ENCODE measurements at places on chromosomes 11 and 22.

DNA sequence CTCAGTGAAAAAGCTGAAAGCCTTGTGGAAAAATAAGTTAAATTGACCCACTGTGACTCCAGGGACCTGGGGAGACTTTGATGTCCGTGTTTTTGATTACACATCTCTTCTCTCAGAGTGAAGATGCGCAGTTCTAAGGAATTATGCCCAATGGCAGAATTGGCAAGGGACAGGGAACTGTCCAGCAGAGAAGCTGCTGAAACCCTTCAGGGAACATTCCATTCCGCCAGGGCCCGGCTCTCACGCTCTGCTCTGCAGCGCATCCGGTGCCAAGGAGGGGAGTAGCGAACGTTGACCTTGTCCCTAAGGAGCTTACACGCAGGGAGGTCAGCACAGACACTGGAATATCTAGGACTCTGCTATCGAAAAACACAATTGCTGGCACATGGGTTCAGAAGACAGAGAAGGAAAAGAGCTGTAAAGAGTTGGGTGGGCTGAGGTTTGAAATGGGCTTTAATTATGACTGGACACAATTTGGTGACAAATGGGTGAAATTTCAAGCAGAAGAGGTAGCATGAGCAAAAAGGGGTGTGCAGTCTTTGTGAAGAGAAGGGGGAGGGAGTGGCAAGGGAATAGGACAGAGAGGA is 64.5 kb upstream of the B3GAT1 start:
- DNase-seq: no peak

- DNase-seq: no peak
Observed at GRCh38 chr11:114010931-114011330, 36.0 kb downstream of the HTR3A start.

DNA sequence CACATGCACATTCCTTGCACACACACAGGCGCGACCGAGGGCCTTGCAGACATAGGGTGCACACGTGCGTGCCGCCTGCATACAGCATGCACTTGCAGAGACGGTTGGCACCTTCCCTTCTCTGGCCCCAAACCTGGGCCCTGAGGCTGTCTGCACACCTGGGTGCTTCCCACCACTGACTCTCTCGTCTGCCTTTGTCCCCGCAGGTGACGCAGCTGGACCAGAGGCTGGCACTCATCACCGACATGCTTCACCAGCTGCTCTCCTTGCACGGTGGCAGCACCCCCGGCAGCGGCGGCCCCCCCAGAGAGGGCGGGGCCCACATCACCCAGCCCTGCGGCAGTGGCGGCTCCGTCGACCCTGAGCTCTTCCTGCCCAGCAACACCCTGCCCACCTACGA is 38.0 kb downstream of the CDKN1C start:
- no peak for DNase-seq

- DNase-seq: peak; percentile 91
Observed at GRCh38 chr22:21942407-21943343, 10.0 kb downstream of the PPM1F start.

- peak; percentile 81 for DNase-seq
Observed at GRCh38 chr11:16809886-16810668, 71.6 kb downstream of the C11orf58 start.

GRCh38 chr11:46216019-46216764 is 61.3 kb upstream of the CREB3L1 start:
- no peak for DNase-seq

DNA sequence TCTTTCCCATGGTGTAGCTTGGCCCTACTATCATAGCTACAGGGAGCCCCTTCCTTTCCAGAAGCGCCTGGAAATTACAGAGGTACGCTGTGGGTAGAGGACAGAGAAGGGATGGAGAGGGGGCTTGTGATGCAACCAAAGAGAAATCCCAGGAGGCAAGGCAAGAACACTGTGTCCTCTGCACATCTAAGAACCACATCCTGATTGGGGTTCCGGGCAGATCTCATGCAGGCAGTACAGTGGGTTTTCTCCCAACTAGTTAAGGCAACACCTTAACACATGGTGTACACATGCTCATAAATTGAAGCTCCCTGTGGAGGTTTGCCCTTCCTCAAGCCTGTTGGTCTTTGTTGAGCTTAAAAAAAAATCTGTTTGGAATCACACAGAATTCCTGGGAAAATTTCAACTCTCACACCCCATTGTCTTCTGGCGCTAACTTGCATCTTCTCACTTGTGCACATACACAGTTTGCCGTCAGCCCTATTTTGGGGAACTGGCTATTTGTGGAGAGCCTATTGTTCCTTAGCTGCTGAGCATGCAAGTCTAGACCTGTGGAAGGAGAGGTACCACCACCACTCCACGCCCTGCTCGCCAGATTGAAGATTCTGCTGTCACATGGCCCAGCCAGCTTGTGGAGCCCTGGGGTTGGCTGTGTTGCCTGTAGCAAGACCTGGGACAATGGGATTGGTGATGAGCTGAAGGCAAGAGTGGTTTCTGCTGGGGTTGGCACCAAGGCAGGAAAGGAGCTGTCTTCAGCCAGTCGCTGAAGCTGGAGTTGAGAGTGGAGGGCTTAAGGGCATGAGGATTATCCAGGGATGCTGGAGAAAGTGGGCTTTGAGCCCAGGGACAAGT is 52.4 kb downstream of the ALX4 start:
- peak; percentile 23 for DNase-seq

DNA sequence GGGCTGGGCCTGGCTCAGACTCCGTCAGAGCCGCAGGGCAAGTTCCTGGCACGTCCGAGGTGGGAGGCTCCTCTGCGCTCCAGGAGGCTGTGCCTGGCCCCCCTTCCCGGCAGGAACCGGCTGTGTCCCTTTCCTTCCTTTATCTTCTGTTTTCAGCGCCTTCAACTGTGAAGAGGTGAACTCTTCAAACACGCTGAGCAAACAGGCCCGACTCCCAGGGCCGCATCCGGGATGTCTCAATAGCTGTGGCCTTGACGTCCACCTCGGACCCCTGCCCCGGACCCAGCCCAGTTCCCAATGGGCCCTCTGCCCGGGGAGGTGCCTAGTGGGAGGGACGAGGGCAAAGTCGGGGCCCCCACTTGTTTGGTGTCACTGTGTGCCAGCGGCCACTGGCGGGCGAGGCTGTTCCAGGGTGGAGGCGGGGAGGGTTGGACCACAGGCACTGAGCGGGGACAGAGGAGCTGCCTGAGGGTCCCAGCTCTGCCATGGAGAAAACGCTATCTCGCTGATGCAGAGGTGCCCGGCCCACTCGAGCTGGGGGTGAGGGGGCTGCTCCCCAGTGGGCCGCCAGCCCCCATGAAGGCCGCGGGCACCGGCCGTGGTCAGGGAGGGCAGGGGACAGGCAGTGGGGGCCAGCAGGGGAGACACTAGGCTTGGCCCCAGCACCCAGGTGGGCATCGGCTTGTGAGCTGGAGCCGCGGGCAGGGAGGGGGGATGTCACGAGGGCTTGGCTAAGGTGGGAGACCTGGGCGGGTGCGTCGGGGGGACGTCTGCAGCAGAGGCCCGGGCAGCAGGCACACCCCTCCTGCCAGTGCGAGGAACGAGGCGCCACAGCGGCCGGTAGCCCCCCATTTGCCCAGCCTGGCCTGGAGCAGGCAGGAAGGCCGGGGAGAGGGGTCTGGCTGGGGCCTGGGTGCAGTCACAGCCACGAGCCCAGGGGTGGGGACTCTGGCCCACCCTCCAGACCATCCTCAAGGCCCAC is 2.7 kb upstream of the MUC5B start:
- DNase-seq: no peak

DNA sequence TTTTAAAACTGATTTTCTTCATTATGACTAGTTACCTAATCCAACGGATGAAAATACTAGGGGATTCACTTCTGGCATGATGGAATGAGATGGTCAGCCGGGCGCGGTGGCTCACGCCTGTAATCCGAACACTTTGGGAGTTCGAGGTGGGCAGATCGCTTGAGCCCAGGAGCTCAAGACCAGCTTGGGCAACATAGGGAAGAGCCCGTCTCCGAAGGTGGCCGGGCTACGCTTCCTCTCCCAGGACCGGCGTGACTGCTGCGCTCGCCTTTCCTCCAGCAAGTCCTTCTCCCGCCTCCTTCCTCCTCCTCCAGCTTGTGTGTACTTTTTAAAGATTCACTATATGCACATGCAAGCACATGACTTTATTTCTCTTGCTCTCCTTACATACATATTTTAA is 505.4 kb upstream of the CCDC90B start:
- no peak for DNase-seq

GRCh38 chr11:128179039-128179438 is 408.3 kb downstream of the ETS1 start:
- peak; percentile 48 for DNase-seq

DNA sequence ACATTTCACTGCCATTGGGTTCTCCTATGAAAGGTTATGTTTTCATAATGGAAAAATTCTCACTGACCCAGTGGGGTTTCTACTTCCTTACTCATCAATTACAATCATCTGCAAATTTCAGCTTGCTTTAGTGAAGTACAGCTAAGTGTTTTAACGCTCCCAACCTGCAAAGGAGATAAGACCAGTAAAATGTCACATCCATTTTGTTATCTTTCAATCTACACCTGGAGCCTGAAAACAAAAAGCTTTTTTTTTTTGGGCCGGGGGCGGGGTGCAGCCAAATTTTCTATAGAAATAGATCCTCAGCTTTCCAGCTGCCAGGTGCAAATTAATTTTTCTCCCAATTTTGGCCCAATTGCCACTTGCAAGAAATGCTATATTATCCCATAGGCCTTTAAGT is 40.6 kb downstream of the CADM1 start:
- DNase-seq: no peak

- DNase-seq: no peak
Observed at GRCh38 chr11:108037211-108037610, 28.5 kb downstream of the CUL5 start.

- DNase-seq: no peak
Observed at GRCh38 chr22:26170795-26171580, 1.7 kb downstream of the SEZ6L start.

DNA sequence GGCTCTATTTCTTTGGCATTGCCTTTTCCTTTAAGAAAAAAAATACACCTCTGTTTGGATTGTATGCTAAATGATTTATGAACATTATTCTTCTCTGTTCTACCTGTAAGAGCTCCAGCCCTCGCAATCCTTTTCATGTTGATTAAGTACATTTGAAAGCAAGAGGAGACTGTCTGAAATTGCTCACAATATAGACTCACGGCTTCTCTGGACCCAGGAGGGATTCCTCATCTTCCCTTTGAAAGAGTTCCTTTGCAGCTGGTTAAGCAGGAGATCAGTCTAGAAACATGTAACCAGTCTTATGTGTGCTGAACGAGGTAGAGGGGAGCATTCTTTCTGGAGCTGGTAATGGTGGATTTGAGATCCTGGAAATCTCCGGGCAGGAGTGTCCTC is 47.4 kb downstream of the PKNOX2 start:
- no peak for DNase-seq

DNA sequence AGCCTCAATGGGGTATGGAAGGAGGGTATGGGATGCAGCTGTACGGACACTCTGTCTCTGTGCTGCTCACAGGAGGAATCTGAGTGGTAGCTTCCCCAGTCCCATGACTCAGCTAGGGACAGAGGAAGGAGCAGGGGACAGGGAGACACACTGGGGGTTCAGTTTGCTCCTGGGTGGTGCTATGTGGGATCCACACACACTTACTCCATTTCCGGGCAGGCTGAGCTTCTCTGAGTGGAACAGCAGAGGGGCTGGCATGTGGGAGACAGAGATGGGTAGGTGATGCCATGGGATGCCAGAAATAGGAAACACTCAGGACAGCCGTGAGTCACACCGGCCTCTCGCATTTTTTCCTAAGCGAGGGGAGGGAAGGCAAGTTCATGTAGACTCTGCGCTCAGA is 59.2 kb upstream of the KIRREL3 start:
- no peak for DNase-seq

- DNase-seq: no peak
Observed at GRCh38 chr11:126418887-126419286, 63.4 kb downstream of the ST3GAL4 start.

- DNase-seq: no peak
Observed at GRCh38 chr22:49488943-49489342, 338.7 kb downstream of the BRD1 start.

DNA sequence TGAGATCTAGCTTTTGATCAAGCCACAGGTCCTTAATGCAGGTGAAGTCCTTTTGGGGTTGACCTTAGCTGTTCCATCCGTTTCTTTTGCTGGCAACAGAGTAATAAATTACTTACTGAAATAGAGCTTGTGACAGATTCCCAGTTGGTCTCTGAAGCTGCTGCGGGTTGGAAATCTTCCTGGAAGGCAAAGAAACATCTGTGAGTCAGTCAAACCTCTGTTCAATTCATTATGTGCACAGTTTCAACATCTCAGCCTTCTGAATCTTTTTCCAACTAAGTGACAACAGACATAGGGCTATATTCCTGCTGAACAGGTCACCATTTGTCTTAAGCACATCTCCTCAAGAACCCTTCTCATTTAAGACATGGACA is 88.9 kb upstream of the DDI1 start:
- DNase-seq: peak; percentile 49

- no peak for DNase-seq
Observed at GRCh38 chr11:11521306-11522002, 100.4 kb downstream of the GALNT18 start.

GRCh38 chr11:22582151-22582410 is 43.5 kb downstream of the FANCF start:
- no peak for DNase-seq

GRCh38 chr11:77530879-77531278 is 57.0 kb upstream of the PAK1 start:
- no peak for DNase-seq

GRCh38 chr11:67997475-67997921 is 6.4 kb downstream of the UNC93B1 start:
- no peak for DNase-seq

GRCh38 chr11:27412192-27412691 is 49.2 kb upstream of the CCDC34 start:
- no peak for DNase-seq

DNA sequence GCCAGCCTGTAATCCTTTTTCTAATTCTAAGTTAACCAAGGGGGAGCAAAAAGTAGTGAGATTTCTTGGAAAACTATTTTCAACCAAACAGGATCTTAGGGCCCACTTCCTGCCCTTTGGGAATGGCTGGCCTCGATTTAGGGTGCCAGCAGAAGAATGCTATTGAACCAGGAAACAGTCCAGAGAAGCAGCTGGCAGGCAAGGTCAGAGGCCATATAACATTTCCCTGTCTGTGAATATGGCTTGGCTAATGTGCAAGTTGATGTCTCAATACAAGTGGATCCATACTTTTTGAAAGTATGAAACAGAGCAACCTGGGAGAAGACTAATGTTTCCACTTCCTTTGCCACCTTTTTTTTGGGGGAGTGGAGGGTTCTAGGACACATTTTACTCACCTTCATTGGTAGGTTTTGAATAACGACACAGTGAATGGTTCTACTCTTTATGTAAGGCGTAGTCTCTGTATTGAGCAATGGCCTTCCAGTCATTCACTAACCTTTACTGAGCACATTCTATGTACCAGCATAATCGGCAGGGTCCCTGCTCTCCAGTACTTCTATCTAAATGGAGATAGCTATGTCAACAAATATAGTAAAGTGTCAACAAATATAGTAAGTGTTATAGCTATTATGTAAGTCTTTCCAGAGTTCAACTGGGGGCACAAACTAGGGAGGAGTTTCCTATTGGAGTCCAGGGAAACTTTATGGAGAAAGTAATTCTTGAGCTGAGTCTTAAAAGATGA is 34.2 kb upstream of the RRM1 start:
- no peak for DNase-seq

Measured in astrocyte of the spinal cord (primary cell).